ENCODE measurements at places on chromosomes 2 and 18.

DNA sequence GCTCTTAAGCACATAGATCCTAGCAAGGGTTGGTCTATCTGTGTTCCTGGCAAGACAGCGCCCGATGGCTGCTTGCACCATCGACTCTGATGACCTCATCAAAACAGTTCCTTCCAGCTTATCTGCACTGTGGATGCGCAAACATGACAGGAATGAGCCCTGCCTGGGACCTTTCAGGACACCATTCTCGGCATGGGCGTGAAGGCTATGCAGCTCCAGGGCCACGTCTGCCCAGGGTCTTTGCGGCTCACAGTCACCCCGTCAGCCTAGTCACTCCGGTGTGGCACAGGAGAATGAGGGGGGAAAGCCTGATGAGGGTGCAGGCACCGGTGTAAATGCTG lies 147.8 kb upstream of the TWIST2 start:
- no peaks in the 10 kb centered on the region for H3K36me3 ChIP-seq
- no peaks in the 10 kb centered on the region for H3K4me1 ChIP-seq

DNA sequence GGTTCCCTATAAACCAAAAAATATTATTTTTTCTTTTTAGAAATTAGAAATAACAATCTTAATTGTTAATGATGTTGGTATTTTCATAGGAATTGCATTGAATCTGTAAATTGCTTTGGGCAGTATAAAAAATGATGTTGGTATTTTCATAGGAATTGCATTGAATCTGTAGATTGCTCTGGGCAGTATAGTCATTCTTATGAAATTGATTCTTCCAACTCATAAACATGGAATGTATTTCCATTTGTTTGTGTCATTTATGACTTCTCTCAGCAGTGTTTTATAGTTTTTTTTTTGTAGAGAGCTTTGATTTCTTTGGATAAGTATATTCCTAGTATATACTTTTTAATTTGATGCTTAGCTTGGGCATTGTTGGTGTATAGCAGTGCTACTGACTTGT lies 82.0 kb upstream of the NT5C1B start:
- H3K4me3 ChIP-seq = no peak overlapping the region
- no peaks in the 10 kb centered on the region for H3K36me3 ChIP-seq
- H3K27me3 ChIP-seq = no peaks in the 10 kb centered on the region
- DNase-seq = no peak

DNA sequence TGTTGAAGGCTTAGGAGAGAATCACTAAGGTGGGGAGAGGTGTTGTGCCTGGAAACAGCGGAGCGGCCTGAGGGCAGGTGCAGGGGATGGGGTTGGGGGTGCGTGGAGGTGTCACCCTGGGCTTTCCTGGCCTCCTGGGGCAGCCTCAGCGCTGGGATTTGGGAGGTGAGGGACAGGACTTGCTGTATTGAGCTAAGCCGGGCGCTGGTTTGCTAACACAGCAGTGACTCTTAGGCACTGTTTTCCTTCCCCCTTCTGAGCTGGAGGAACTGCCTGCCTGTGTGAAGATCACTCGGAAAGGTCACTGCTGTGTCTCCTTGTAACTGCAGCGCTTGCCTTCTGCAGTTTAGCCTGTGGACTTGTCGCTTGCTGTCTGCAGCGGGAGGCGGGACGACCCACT lies 21.2 kb downstream of the PRELID3A start:
- H3K4me1 ChIP-seq = no peaks in the 10 kb centered on the region
- H3K27me3 ChIP-seq = no peaks in the 10 kb centered on the region
- DNase-seq = no peak
- no peak overlapping the region for H3K4me3 ChIP-seq
- H3K27ac ChIP-seq = no peak overlapping the region
- peaks cover 69% of the 10 kb centered on the region for H3K36me3 ChIP-seq

DNA sequence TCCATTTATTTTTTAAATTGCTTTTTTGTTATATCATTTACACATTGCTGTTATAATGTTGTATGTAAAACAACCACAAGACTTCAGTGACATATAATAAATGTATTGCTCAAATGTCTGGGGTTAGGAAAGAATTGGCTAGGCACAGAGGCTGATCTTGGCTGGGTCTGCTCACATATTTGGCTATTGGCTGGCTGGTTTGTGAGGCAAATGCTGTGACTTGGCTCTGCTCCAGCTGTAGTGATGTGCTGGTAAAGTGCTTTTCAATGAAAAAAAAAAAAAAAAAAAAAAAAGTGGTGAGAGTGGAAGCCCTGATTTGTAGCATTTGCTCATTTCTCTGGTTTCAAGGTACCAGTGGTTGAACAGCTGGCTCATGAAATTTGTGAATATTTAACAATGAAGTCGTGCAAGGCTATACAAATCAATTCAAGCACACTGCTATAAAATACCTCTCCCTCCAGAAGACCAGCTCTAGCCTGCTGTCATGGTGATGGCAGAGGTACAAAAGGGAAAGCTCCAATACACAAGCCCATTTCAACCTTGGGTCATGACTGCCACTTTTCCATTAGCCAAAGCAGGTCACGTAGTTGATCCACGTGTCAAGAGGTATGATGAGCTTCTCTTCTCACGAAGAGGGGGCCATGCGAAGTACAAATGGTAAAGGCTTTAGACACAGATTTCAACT lies 43.7 kb upstream of the RIT2 start:
- no peak for DNase-seq
- H3K4me1 ChIP-seq = no peaks in the 10 kb centered on the region
- no peaks in the 10 kb centered on the region for H3K36me3 ChIP-seq

DNA sequence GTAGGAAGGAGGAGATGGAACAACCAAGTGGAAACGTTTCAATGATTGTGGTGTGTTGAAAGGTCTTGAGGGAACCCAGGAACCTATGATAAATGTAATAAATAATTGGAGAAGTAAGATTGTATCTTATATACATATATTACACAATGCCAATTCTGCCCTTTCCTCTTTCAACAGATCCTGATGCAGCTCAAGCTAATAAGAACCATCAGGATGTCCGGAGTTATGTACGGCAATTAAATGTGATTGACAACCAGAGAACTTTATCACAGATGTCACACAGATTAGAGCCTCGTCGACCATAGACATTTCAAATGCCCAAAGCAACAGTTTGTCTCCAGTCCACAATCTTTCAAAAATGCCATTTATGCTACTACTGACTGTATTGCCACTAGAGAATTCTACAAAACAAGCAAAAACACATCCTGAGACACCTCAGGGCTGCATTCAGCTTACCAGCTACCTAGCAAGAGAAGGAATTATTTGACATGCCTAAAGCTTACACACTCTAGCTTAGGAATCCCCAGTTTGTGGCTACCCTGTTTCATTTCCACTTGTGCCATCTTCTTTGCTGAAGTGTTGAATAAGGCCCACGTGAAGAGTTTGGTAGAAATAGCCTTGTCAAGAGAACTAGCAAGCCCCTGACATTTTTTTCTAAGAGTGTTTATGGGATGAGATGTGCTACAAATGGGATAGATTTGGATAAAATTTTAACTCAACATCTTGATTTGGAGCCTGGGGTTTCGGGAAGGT lies 24.0 kb upstream of the MAP3K20 start:
- H3K27ac ChIP-seq = no peak overlapping the region
- DNase-seq = no peak
- H3K27me3 ChIP-seq = no peaks in the 10 kb centered on the region
- H3K36me3 ChIP-seq = no peaks in the 10 kb centered on the region
- no peak overlapping the region for H3K4me3 ChIP-seq

DNA sequence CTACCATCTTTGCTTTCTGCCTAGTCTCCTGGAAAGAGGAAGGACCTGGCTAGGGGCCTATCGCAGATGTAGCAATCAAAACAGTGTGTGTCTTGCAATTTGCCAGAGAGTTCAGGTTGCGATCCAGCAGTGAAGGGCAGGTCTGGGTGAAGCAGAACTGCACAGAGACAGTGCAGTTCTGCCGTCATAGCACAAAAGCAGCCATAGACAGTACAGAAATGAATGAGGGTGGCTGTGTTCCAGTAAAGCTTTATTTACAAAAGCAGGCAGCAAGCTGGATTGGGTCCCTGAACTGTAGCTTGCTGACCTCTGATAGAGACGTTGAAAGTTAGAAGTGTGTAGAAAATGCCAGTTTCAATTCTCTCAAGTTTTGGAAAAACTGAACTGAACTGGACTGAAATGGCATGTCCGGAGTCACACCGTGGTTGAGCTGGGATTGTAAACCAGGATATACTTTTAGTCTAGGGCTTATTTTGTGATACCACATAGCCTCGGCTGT lies 186.8 kb downstream of the LTBP1 start:
- no peak overlapping the region for H3K27ac ChIP-seq
- no peaks in the 10 kb centered on the region for H3K36me3 ChIP-seq
- H3K4me1 ChIP-seq = no peaks in the 10 kb centered on the region
- DNase-seq = no peak

- no peak for DNase-seq
- peaks cover 1% of the 10 kb centered on the region for H3K27me3 ChIP-seq
- H3K36me3 ChIP-seq = no peaks in the 10 kb centered on the region
- no peak overlapping the region for H3K4me3 ChIP-seq
- no peaks in the 10 kb centered on the region for H3K4me1 ChIP-seq
- no peak overlapping the region for H3K27ac ChIP-seq
Observed at GRCh38 chr2:98382086-98382485, 35.8 kb downstream of the CNGA3 start.

- no peaks in the 10 kb centered on the region for H3K36me3 ChIP-seq
- no peak overlapping the region for H3K4me3 ChIP-seq
Observed at GRCh38 chr2:148013876-148014275, 6.7 kb downstream of the ORC4 start.

- DNase-seq = no peak
- no peak overlapping the region for H3K4me3 ChIP-seq
- no peak overlapping the region for H3K27ac ChIP-seq
- peaks cover 11% of the 10 kb centered on the region for H3K4me1 ChIP-seq
Observed at GRCh38 chr2:197332641-197333040, 22.1 kb upstream of the ANKRD44 start.

DNA sequence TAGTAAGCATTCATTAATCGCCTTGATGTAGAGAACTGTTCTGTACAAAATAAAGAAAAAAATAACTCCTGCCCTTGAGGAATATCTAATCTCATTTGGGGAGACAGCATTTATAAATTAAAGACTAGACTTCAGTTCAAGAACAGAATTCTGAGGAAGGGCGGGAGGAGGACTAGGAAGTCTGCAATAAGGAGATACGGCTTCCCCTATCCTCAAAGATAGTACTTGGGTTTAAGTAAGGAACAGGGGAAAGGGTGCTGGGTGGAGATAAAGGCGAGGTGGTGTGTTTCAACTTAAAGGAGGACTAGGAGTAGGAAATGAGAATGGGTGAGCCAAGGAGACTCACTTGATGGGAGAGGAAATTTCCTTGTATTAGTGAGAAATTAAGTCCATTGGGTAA lies 121.9 kb upstream of the MSTN start:
- no peak overlapping the region for H3K27ac ChIP-seq
- H3K36me3 ChIP-seq = no peaks in the 10 kb centered on the region
- DNase-seq = peak; percentile 82
- H3K4me3 ChIP-seq = no peak overlapping the region
- H3K4me1 ChIP-seq = peaks cover 27% of the 10 kb centered on the region
- no peaks in the 10 kb centered on the region for H3K27me3 ChIP-seq

GRCh38 chr2:38079116-38080052 lies 3.4 kb upstream of the CYP1B1 start:
- no peak for DNase-seq
- no peaks in the 10 kb centered on the region for H3K36me3 ChIP-seq
- H3K27me3 ChIP-seq = peaks cover 27% of the 10 kb centered on the region
- H3K4me1 ChIP-seq = peaks cover 29% of the 10 kb centered on the region

DNA sequence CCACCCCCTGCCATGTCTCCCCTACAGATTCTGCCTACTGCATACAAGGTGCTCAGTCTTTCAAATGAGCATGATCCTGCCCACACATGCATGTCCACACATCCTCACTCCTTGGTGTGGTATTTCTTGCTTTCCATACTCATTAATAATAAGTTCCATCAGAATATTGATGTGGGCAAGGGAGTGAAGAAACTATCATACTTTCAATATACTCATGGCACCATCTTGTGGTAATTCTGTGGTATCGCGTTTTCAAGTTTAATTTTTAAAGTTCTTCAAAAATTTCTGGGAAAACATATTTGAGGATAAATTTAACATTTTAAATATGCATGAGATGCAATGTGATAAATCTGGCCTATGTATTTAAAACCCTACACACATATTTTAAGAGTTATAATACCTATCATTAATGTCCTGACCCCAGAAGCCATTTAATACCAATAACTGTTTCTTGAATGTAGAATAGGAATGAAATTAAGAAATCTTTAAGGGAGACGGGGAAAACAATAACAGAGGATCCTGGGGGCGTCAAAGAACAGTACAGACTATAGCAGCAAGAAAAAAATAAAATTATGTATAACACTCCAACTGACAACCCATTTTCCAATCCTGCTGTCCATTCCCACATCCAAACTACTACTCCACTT lies 110.1 kb downstream of the ZNF385B start:
- no peaks in the 10 kb centered on the region for H3K36me3 ChIP-seq
- H3K27ac ChIP-seq = no peak overlapping the region
- H3K4me1 ChIP-seq = no peaks in the 10 kb centered on the region
- DNase-seq = peak; percentile 31
- H3K4me3 ChIP-seq = no peak overlapping the region

Data from common myeloid progenitor, CD34-positive (primary cell).